Progenitor cell of endocrine pancreas (in vitro differentiated cells): ENCODE measurements at places on chromosomes 6 and 20. TPM values are rescaled to one million over a fixed set of nuclear protein-coding genes. Genes with fewer than 3 reads are reported as not detected.

CALHM4 gene
- total RNA-seq = not detected in 2 replicates

DNA sequence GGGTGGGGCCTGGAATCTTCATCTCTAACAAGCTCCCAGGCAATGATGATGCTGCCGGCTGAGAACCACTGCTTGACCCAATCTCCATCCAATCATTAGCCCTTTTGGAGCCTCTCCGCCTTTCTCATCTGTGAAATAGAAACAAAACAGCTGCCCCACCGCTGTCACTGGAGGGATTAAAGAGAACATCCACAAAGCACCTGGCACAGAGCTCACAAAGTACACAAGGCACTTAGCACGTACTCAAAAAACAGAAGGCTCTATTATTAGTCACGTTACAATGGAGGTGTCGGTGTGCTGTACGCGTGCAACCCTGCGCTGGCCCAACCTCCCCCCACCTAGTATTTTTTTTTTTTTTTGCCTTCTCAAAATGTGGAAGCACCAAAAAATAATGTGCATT, 213.5 kb upstream of the ARID1B start:
- H3K27me3 ChIP-seq = peaks cover 4% of the 10 kb centered on the region
- H3K4me1 ChIP-seq = peaks cover 5% of the 10 kb centered on the region
- H3K4me3 ChIP-seq = no peak overlapping the region
- no peak overlapping the region for H3K27ac ChIP-seq

CALHM5 gene
- total RNA-seq = 0.05 and 0.09 TPM in 2 replicates

DNA sequence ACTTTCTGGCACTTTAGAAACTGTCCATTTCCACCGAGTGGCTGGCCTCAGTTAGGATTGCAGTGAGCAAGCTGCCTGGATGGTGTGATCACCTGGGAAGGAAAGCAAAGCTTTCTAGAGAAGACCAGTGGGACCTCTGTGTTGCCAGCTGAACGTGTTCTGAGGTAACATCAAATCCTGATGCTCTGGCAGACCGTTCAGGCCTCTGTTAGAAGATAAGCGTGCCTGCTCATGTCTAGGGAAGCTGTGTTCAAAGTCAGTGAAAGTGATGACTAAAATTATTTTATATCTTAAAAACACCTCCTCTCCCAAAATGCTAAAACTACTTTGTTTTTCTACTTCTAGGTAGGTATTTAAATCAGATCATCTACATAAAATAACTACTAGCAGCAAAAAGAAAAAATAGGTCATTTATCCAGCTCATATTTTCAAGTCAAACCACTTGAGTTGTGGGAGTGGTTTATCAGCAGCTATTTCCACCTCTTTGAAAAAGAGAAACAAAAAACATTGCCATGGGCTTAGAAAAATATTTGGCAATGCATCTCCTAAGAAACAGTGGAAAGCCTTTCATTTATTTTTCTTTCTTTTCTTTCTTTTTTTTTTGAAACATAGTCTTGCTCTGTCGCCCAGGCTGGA, 54.8 kb downstream of the CEP43 start:
- H3K4me1 ChIP-seq = no peaks in the 10 kb centered on the region
- no peak overlapping the region for H3K27ac ChIP-seq

LINC00237 gene
- total RNA-seq = not detected in 2 replicates

DNA sequence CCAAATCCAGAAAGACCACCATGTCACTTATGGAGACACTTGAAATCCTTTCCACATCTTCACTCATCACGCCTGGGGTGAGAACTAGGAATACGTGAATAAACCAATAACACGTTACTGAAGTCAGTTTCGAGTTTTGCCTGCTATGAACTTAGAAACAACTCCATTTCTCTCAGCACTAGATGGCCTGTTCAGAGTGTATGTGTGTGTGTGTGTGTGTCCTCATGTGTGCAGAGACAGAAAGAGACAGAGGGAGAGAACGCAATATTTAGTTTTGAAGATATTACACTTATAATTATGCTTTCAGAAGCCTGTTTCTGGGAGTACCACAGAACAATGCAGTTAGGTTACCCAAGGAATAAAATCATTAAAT, 81.2 kb upstream of the CCN6 start:
- no peaks in the 10 kb centered on the region for H3K36me3 ChIP-seq
- H3K4me3 ChIP-seq = no peak overlapping the region
- DNase-seq = no peak
- peaks cover 4% of the 10 kb centered on the region for H3K27me3 ChIP-seq
- H3K27ac ChIP-seq = no peak overlapping the region

DNA sequence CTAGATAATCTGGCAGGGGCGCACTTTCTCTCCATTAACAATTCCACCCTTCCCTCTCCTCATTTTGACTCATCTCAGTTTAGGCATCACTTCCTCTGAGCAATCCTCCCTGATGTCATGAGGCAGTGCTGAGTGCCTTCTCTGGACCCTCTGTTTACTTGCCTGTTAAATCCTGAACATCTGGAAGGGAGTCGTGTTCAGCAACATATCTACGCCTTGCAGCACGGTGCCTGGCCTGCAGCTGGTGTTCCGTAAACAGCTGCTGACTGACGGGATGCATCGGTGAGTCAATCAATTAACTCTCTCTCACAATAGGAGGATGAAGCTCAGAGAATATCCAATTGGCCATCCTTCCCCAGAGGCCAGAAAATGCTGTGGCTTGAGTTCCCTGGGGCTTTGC, 613.5 kb downstream of the PTPRT start:
- peaks cover 16% of the 10 kb centered on the region for H3K36me3 ChIP-seq
- no peaks in the 10 kb centered on the region for H3K27me3 ChIP-seq
- H3K4me1 ChIP-seq = peaks cover 15% of the 10 kb centered on the region
- H3K27ac ChIP-seq = no peak overlapping the region
